ENCODE measurements at places on chromosomes 12 and 14.

- H3K4me3 ChIP-seq = peak overlapping the region; percentile 24
- no peaks in the 10 kb centered on the region for H3K36me3 ChIP-seq
- H3K27ac ChIP-seq = no peak overlapping the region
Observed at GRCh38 chr12:54009171-54010052, 627 bp downstream of the HOXC8 start.

- peaks cover 9% of the 10 kb centered on the region for H3K36me3 ChIP-seq
- peaks cover 5% of the 10 kb centered on the region for H3K4me1 ChIP-seq
- H3K4me3 ChIP-seq = no peak overlapping the region
- H3K27me3 ChIP-seq = no peaks in the 10 kb centered on the region
- no peak overlapping the region for H3K27ac ChIP-seq
Observed at GRCh38 chr12:55908726-55909512, 18.8 kb downstream of the PYM1 start.

DNA sequence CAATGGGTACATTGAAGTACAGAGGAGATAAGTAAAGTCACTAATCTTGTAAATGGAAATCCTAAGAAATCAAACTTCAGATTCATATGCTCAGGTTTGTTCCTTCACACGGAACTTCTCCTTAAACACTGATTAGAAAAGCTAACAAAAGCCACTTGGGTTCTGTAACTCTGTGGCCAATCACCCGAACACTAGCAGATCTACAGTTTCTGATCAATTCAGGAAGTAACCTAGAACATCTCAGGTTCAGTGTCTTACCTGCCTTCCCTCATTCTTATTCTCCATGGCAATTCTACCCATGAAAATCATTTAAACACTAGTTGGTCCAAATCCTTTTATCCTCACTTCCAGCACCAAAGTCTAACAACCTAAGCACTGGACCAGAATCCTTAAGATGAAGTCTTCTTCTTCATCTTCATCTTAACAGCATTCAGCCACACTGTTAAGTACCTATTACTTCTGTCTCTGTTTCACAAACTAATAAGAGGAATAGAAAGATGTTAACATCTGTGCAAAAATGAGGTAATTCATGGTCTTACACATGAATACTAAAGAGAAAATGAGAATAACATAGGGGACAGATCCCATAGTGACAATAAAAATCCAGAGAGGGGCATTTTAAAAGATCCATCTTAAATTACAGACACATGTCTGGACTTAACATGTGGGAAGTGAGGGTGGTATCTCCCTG, 184.5 kb downstream of the SSPN start:
- DNase-seq = no peak
- no peak overlapping the region for H3K27ac ChIP-seq
- H3K36me3 ChIP-seq = peaks cover 16% of the 10 kb centered on the region
- H3K4me3 ChIP-seq = no peak overlapping the region
- no peaks in the 10 kb centered on the region for H3K27me3 ChIP-seq

GRCh38 chr12:64696080-64696741, 63.0 kb downstream of the GNS start:
- H3K4me1 ChIP-seq = peaks cover 48% of the 10 kb centered on the region
- H3K27ac ChIP-seq = peak overlapping the region; percentile 19
- no peaks in the 10 kb centered on the region for H3K27me3 ChIP-seq
- no peak overlapping the region for H3K4me3 ChIP-seq
- DNase-seq = no peak

DNA sequence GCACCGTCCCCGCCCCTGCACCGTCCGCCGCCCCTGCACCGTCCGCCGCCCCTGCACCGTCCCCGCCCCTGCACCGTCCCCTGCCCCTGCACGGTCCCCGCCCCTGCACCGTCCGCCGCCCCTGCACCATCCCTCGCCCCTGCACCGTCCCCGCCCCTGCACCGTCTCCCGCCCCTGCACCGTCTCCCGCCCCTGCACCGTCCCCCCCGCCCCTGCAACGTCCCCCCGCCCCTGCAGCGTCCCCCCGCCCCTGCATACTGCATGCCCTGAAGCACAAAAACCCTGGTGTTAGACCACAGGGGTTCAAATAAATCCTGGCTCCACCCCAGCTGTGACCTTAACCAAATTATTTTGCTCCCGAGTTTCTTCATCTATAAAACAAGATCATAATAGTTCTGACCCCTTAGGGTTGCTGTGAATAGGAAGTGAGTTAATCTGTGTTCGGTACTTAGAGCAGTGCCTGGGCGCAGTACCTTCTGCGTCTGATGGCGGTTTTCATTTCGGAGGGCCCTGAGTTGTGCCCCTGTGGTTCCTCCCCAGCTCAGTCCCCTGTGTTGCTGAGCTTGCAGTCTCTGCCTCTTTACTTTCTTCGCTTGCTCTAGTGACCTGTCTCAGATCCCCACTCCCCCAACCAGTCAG, 38.1 kb downstream of the ESRRB start:
- H3K4me3 ChIP-seq = no peak overlapping the region
- H3K36me3 ChIP-seq = no peaks in the 10 kb centered on the region
- H3K4me1 ChIP-seq = no peaks in the 10 kb centered on the region
- no peak for DNase-seq
- peaks cover 43% of the 10 kb centered on the region for H3K27me3 ChIP-seq

DNA sequence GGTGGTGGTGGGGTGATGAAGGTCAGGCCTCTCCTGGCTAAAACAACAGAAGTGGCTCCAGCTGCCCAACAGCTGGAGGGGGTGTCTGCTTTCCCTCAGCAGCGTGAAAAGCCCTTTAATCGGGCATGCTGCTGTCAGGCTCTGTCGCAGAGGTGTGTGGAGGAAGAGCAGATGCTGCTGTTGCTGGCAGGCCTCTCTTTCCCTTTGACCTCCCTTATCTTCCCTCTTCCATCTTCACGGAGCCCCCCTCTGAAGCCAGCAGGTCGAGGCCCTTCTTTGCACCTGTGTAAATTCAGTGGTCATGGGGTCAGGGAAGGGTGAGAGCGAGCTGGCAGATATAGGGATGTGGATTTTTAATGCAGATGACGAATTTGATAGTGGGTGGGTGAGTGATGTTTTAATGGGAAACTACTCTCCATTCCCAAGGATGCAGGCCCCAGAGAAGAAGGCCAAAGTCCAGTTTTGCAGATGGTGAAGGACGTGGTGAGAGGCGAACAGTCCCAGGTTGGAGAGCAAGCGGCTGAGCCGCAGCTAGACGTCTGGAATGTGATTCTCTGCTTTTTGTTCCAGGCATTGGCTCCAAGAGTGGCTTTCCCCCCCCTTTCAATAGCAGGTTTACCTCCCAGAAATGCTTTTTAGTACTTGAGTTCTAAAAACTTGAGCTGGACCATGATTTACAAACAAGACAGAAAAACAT, 64.0 kb downstream of the SMOC1 start:
- no peaks in the 10 kb centered on the region for H3K4me1 ChIP-seq
- DNase-seq = no peak
- H3K4me3 ChIP-seq = no peak overlapping the region
- peaks cover 19% of the 10 kb centered on the region for H3K27me3 ChIP-seq
- H3K36me3 ChIP-seq = no peaks in the 10 kb centered on the region
- H3K27ac ChIP-seq = no peak overlapping the region

DNA sequence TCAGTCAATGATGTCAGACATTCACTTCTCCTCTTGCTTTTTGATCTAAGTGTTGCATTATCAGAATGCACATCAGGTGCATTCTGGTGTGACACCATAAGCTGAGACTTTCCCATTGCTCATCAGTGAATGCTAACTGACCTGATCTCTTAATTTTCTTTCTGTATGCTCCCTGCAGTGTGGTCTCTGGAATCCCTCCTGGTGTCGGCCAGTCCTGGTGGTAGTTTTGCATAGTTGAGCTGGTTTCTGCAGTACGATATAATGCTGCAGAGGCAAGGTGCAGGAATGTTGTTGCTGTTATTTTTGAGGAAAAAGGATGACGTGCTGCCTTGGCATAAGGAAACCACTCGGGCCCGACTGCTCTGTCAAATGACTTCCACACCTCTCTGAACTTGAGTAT, 11.0 kb upstream of the SRP54 start:
- no peak for DNase-seq
- H3K27me3 ChIP-seq = no peaks in the 10 kb centered on the region
- H3K36me3 ChIP-seq = peaks cover 27% of the 10 kb centered on the region
- H3K4me3 ChIP-seq = no peak overlapping the region
- H3K27ac ChIP-seq = peak overlapping the region; percentile 11
- peaks cover 12% of the 10 kb centered on the region for H3K4me1 ChIP-seq

GRCh38 chr12:86711731-86712130, 455.5 kb upstream of the MGAT4C start:
- H3K36me3 ChIP-seq = no peaks in the 10 kb centered on the region
- no peaks in the 10 kb centered on the region for H3K4me1 ChIP-seq
- DNase-seq = no peak
- no peak overlapping the region for H3K4me3 ChIP-seq
- H3K27ac ChIP-seq = no peak overlapping the region
- no peaks in the 10 kb centered on the region for H3K27me3 ChIP-seq

DNA sequence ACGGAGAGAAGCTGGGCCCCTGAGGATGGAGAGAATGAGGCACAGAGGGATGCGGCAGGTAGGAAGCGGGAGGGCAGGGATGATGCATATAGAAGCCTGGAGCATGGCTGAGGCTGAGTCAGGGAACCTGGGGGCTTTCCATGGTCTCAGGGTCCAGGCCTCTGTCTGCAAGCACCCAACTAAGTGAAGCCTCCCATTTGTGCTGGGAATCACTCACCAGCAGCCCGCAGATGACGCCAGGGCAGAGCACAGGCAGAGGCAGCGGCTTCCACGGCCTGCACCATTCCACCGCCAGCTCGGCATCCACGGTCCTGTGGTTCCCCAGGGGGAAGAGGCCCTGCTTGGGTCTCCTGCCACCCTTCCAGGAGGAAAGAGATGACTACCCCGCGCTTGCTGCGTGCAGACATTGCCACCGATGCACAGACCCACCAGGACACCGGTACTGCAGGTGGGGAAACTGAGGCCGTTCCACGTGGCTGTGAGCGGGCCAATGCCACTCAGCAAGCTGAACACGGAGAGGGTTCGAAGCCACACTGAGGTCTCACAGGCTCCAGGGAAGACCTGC, 75.5 kb downstream of the NCOR2 start:
- no peaks in the 10 kb centered on the region for H3K27me3 ChIP-seq
- H3K4me1 ChIP-seq = peaks cover 15% of the 10 kb centered on the region
- no peak for DNase-seq
- H3K4me3 ChIP-seq = no peak overlapping the region
- H3K27ac ChIP-seq = no peak overlapping the region
- peaks cover 5% of the 10 kb centered on the region for H3K36me3 ChIP-seq

DNA sequence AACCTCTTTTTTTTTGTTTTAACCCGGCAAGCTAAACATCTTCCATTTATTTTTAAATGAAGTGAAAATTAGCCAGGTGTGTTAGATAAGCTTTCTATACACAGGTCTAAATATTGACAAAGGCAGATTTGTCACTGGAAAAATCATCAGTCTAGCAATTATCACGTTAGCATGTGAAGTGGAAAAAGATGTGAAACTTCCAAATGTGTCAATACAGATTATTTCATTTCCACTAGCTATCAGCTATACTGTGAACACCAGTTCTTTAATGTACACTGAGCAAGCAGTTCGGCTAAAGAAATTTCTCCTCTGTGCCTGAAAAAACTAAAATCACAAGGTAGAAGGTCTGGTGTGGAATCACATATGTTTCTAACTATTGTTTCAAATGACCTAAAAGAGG, 96.6 kb upstream of the G2E3 start:
- H3K4me1 ChIP-seq = no peaks in the 10 kb centered on the region
- DNase-seq = no peak
- H3K27me3 ChIP-seq = peaks cover 11% of the 10 kb centered on the region
- H3K36me3 ChIP-seq = no peaks in the 10 kb centered on the region

DNA sequence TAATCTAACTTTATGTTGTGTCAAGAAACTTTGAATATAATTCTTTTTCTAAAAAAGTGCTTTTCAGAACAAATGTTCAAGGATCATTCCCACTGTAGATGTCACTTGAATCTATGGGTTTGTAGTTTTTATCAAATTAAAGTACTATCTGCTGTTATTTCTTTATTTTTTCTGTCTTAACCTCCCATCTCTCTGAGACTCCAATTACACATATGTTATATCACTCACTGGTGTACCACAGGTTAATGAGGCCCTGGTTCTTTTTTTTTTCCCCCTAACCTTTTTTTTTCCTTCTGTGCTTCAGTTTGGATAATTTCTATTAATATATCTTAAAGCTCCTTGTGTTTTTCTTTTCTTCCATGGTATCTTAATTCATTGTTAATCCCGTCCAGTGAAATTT, 279.9 kb upstream of the RGS6 start:
- DNase-seq = no peak
- no peaks in the 10 kb centered on the region for H3K27me3 ChIP-seq
- H3K36me3 ChIP-seq = peaks cover 55% of the 10 kb centered on the region
- H3K4me3 ChIP-seq = no peak overlapping the region
- peaks cover 3% of the 10 kb centered on the region for H3K4me1 ChIP-seq

GRCh38 chr14:51323492-51323891, 83.4 kb downstream of the TMX1 start:
- H3K4me1 ChIP-seq = peaks cover 4% of the 10 kb centered on the region
- peaks cover 22% of the 10 kb centered on the region for H3K27me3 ChIP-seq
- no peak for DNase-seq

DNA sequence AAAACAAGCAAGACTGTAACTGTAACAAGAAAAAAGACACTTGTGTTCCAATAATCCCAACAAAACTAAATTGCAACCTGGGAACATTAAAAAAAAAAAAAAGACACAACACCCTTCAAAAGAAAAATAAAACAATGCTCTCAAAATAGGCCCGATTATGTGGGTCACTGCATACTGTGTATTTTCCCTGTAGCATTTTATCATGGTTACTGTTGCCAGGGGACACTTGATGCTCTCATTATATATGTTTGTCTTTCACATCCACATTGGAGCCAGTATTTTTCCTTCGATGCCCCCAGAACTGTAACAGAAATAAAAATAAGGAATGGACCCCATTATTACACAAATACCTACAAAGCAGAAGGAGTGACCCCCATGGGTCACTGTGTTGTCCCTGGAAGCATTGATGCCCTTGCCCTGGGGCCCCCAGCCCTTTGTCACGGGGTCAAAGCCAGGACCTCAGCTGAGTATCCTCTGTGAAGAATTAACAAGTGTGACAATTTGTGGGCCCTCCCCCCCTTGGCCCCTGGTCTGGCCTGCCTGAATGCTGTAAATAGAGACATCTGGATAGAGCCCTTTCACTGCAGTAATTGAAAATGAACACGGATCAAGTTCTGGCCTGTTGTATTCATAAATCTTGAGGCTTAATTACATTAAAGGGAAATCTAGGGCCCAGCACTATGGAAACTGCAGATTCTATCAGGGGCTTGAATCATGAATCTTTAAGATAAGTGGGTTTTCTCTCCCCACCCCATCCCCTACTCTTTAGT, 72.8 kb downstream of the C12orf42 start:
- no peaks in the 10 kb centered on the region for H3K27me3 ChIP-seq
- no peaks in the 10 kb centered on the region for H3K4me1 ChIP-seq
- no peak for DNase-seq
- H3K27ac ChIP-seq = no peak overlapping the region

DNA sequence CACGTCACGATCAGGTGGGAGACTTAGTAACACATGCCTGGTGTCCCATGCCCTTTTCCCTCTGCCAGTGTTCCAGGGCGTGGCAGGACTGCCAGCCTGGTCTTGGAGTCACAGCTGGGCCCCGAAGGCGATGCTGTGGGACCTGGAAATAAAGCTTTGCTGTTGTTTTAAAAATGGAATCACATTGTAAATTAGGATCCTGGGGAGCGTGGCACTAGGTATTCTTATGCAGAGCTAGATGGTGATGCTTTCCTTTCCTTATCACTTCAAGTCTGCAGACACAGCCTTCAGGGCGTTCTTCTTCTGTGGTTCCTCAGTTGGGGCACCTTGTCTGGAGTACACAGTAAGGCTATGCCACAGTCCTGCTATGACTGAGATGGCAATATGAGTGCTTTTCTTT, 64.6 kb downstream of the BICD1 start:
- H3K4me1 ChIP-seq = no peaks in the 10 kb centered on the region
- H3K4me3 ChIP-seq = no peak overlapping the region
- no peaks in the 10 kb centered on the region for H3K27me3 ChIP-seq

GRCh38 chr14:34036319-34036766, 85.5 kb upstream of the EGLN3 start:
- peaks cover 22% of the 10 kb centered on the region for H3K4me1 ChIP-seq
- peak overlapping the region; percentile 59 for H3K27ac ChIP-seq
- H3K27me3 ChIP-seq = peaks cover 12% of the 10 kb centered on the region
- no peak for DNase-seq
- H3K4me3 ChIP-seq = no peak overlapping the region
- H3K36me3 ChIP-seq = peaks cover 16% of the 10 kb centered on the region

All from activated naive CD8-positive, alpha-beta T cell treated with anti-CD3 and anti-CD28 coated beads, Interleukin-2, amount 10 ng/mL, durations not matched to agents 7 days and 5 days (primary cell).